ENCODE measurements at places on chromosomes 13 and 19. TPM values are rescaled to one million over a fixed set of nuclear protein-coding genes. Genes with fewer than 3 reads are reported as not detected.

DNA sequence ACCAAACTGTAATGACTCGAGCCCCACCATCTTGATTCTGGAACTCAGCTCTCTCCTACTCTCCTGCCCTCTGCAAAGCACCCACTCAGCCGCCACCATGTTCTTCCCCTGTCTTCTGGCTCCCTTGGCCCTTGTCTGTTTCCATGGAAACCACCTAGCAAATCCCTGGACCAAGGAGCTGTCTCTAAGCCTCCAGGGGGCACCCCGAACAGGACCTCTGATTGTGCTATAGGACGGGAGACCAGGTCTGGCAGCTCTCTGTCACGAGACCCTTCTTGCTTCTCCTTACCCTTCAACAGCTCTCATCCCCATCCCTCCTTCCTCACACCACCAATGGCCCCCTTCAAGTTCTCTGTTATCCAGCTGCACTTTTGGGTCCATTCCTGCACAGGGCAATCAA lies 277.7 kb upstream of the ZNF507 start:
- DNase-seq = no peak

- no peak for DNase-seq
These were observed 41.4 kb upstream of the OBI1 start for GRCh38 chr13:78700121-78700910.

DNA sequence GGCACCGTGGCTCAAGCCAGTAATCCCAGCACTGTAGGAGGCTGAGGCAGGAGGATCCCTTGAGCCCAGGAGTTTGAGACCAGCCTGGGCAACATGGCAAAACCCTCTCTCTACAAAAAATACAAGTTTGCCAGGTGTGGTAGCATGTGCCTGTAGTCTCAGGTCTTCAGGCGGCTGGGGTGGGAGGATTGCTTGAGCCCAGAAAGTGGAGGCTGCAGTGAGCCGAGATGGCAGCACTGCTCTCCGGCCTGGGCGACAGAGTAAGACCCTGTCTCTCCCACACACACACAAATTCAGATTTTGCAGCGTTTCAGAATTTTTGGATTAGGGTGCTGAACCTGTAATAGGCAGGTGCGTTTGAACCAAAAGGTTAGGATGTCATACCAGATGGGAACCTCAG lies 2.2 kb downstream of the RPS11 start:
- DNase-seq = no peak

GRCh38 chr13:39148513-39148961 lies 110.3 kb downstream of the NHLRC3 start:
- no peak for DNase-seq

- DNase-seq = no peak
These were observed 15.8 kb upstream of the TUBGCP3 start for GRCh38 chr13:112603641-112604225.

DNA sequence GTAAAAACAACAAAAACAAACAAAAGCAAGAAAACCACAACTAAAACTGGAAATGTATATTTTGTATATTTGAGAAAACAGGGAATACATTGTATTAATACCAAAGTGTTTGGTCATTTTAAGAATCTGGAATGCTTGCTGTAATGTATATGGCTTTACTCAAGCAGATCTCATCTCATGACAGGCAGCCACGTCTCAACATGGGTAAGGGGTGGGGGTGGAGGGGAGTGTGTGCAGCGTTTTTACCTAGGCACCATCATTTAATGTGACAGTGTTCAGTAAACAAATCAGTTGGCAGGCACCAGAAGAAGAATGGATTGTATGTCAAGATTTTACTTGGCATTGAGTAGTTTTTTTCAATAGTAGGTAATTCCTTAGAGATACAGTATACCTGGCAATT lies 17.1 kb downstream of the KLF5 start:
- DNase-seq = no peak

RFX1 gene
- 13.0 TPM for total RNA-seq

DNA sequence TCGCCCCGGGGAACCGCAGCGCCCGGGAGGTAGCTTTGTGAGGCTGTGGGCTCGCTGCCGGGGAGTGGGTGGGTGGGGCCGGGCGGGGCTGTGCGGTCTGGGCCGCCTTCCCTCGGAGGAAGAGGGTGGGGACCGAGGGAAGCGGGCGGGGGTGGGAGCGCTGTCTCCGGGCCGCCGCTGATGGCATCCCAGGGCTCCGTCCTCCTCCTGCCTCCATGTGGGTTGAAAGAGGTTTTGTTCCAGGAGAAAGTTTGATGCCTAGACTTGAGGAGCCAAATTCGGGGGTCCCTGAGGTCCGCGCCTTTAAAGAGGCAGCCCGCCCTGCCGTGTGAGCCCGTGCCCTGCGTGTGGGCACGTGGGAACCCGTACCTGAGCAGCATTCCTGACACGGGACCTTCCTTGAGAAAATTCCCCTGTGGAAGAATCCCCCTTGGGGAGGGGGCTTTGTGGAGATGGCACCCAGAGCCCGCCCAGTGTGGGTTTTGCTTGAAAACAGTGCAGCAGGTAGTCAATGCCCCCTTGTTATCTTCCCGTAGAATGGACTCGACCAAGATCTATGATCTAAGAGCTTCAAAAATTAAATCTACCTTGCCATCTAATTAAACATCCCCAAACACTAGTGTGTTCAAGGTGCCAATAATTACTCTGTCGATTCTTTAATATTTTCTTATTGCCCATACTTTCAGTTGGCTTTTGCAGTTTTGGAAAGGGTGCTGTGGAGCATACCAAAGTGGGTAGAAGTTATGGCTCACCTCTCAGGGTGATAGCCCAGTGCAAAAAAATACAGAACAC lies 107.8 kb downstream of the RXFP2 start:
- no peak for DNase-seq

PSG11 gene
- not detected for total RNA-seq

NLRP7 gene
- total RNA-seq = not detected

DNA sequence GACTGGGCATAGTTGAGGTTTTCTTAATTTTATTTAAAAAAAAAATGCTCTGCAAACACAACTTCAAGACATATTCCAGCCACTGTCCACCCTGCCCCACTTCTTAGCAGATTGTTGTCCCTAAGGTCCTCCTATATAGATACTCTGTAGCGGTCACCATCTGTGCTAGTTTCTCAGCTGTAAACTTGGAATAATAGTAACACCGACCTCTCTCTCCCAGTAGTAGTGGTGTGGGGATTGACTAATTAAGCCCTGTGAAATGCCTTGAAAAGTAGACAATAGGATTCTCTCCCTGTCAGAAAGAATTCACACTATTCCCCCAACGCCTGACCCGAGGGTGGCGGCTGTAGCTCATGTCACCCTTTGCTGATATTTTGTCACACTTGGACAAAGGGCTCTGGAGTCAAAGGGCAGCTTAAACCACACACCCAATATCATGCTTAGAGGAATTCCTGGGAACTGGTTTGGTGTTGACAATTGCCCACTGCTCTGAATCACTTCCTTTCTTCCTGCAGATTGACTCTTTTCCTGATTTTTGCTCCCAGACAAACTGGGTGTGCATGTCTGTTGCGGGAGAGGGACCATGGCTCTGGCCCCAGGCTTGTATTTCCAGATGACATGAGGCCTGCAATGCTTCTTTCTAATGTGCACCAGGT lies 9.2 kb upstream of the SERP2 start:
- DNase-seq = no peak

LYPD5 gene
- 0.89 TPM for total RNA-seq

Data from Right ventricle myocardium superior (tissue), 1 donor.